ENCODE measurements at places on chromosomes 7 and 10.

DNA sequence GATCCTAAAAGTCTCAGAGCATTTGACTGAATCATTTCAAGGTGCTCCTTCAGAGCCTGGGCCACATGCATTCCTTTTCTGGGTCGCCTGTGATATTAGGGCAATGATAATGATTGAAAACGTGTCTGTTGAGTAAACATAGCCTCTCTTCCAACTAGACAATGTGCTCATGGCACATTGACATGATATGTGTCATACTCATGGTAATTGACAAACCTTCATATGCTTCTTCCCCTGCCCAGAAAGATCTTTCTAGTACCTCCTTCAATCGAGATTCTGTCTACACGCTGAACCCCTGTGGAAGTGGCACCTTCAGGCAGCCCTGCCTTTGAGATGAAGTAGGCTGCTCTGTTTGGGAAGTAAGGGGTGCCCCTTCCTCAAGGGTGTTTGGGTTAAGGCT, 98.9 kb upstream of the TCF7L2 start:
- DNase-seq: no peak

- DNase-seq: no peak
These were observed 16.3 kb downstream of the ARHGAP12 start for GRCh38 chr10:31912289-31912688.

GRCh38 chr7:124857672-124858235, 71.9 kb downstream of the POT1 start:
- DNase-seq: no peak

GRCh38 chr7:102292813-102293798, 6.4 kb downstream of the SH2B2 start:
- DNase-seq: no peak

DNA sequence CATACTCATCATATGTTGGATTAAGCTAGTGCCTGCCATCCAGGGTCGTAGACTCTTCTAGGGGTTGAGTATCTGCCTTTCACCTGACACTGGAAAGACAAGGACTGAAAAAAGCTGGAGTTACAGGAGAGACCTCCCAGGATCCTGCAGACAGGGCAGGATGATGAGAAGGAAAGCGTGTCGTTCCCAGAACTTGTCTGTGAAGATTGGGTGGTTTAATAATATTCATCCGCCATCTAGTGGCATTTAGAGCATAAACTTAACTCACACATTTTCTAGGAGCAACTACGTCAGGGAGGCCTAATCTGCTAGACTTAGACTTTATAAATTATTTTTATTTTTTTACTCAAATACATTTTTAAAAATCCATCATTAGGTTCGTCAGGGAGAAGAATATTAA, 59.6 kb downstream of the ADRB1 start:
- DNase-seq: peak; percentile 72

- no peak for DNase-seq
These were observed 93.4 kb upstream of the PDLIM1 start for GRCh38 chr10:95384011-95384704.

- no peak for DNase-seq
These were observed 173.5 kb downstream of the SEMA3E start for GRCh38 chr7:83475420-83475819.

GRCh38 chr7:12929476-12930140, 242.2 kb downstream of the ARL4A start:
- peak; percentile 77 for DNase-seq

DNA sequence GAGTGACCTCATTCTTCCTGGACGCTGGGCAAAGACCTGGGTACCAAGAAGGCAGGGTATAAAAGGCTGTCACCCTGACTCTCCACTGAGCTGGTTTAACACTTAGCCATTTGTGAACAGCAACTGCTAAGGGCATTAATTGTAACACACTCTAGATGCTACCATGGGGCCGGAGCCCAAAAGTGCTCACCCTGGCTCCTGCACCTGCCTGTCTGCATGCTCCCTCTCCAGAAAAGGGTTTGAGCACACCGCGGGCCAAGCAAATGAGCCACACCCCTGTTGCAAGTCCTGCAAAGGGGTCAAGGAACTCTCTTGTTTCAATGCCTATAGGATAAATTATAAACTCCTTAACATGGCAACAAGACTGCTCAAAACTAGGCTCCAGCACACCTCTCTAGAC, 114.8 kb downstream of the TEX36 start:
- no peak for DNase-seq

- no peak for DNase-seq
These were observed 1.3 kb downstream of the THSD7A start for GRCh38 chr7:11830582-11831155.

- DNase-seq: peak; percentile 97
These were observed 57.8 kb downstream of the BAMBI start for GRCh38 chr10:28734938-28735759.

- no peak for DNase-seq
These were observed 17.4 kb downstream of the SLC13A4 start for GRCh38 chr7:135710417-135711138.

DNA sequence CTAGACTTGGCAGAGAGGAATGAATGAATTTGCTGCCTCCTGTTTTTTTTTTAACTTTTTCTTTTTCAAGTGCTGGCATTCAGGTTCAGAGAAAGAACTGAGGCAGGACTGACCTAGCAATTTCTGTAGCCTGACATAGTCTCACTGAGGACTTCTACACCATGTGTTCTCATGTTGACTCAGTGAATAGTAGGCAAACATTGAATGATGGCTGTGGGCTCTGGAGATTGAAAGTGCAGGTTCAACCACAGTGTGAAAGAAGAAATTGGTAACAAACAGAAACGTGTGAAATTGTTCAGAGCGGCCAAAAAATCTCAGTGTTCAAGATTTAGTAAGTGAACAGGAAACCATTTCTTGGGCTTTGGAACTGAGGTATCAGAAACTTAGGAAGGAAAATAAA, 322.4 kb upstream of the GHITM start:
- no peak for DNase-seq

DNA sequence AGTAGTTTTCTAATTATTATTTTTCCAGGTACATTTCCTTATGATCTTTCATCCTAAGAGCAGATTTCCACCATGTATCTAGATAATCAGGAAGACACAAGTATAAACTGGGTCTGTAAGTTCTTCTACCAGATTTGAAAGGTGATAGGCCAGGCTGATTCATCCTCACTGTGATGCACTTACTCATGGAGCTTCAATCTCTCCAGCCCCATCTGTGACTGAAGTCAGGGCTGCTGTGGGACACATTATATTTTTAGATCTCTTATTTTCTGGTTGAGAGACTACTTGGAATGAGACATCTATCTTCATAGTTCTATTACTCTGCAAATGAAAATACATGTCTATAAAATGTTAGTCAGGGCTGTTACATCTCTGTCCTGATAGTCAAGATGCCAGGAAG, 85.5 kb upstream of the SLC25A13 start:
- DNase-seq: no peak

- peak; percentile 91 for DNase-seq
These were observed 43.8 kb downstream of the CYTH3 start for GRCh38 chr7:6228361-6229229.

DNA sequence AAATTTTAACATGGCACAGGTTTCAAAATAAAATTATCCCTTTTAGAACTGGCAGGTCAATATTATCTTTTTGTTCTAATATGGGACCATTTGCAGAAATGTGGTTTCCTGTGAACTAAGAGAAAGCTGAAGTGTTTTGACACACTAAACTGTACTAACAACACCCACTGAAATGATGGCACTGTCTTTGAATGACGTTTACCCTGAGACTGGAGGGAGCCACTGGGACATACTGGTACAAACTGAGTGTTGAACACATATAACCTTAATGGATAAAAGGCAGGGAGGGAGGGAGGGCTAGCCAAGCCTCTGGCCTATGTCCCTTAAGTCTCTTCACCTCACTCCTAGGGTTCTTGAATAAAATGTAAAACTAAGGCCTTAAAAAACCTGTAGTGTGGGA, 95.9 kb downstream of the PDE1C start:
- DNase-seq: no peak

- DNase-seq: peak; percentile 11
These were observed 40.6 kb downstream of the SEC23IP start for GRCh38 chr10:119933179-119933578.

DNA sequence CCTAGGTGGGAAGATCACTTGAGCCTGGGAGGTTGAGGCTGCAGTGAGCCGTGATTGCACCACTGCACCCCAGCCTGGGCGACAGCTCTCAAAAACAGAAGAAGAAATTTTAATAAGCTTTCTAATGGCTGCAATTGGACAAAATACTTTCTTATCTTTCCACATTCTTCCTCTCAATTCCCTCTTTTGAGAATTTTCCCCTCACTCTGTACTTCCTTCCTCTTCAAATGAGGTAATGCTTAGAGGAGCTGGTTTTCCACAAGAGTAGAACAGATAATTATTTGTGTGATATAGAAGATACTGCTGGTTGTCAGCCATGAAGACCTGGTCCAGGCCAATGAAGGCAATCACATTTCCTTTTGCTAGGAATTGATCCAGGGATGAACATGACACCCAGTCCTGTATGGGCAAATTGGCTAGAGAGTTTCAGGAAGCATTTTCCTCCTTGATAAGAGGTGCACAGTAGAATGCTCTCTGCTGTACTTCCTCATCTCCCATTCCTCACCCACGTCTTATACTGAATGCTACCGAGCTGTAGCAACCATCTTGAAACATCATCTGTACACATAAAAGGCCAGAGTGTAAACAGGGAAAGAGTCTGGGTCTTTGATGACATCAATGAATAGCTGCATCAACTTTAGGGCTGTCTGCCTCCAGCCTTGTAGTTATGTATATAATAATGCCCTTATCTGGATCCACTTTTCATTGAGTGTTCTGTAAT, 103.9 kb downstream of the CDK6 start:
- DNase-seq: no peak

GRCh38 chr7:44801890-44802289, 5.4 kb downstream of the PPIA start:
- DNase-seq: no peak

DNA sequence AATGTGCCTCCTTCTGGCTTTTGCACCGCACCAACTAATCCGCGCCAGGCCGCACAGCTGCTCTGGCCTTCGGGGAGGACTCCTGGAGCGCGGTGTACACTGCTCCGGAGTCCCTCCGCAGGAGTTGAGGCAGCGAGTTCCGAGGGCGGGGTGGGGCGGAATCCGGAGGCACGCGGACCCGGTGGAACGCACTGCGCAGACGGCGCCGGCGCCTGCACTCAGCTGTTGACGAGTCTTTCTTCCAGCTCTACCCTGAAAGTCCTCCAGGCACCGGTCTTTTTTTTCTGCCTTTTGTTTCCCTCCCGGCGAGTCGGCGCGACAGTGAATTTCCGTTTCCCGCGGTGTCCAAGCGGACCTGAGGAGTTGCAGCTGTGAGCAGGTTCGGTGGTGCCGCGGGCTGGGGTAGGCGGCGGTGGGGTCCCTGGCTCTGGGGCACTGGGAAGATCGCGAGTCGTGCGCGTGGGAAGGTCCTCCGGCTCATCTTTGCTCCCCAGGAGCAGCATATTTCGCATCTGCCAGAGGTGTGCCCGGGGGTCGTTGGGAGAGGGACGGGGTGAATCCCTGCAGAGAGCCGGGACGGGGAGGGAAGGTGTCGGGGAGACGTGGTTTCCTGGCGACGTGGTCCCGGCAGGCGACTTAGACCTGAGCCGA, 44.1 kb downstream of the SFTPD start:
- DNase-seq: peak; percentile 55

DNA sequence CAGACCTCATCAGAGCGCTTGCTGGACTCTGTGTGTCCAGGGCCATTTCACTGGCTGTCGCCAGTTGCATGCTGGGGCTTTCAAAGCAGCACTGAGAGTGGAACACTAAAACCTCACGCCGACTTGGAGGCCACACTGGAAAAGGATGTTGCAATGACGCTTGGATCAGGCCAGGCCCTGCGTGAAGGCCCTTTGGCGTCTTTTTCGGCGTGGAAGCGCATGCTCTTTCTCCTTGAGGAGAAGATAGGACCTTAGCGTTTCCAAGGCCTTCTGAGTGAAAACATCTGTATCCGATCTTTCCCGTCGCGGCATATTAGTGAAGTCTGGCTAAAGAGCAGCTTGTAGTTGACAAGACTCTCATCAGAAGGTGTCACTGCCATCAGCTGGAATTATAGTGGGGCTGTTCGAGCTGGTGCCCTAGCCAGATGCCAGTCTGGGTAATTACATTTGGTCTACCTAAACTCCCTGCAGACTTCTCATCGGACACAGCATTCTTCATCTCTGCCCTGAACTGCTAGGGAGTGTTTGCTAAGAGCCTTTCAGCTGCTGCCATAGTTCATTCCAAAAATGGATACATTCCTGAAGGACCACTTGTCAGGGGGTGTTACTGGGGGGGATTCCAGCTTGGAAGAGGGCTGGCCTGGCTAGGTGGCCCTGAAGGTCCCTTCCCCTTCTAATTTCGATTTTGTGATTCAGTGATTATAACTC, 167.7 kb upstream of the TCF7L2 start:
- no peak for DNase-seq

GRCh38 chr10:536371-536925, 153.0 kb downstream of the DIP2C start:
- no peak for DNase-seq

GRCh38 chr7:114921631-114922025, 266 bp upstream of the MDFIC start:
- DNase-seq: peak; percentile 36

Data from fibroblast of villous mesenchyme (primary cell).